ENCODE measurements at places on chromosomes 5 and 9. TPM values are rescaled to one million over a fixed set of nuclear protein-coding genes. Genes with fewer than 3 reads are reported as not detected.

The LCP2 gene
- total RNA-seq, result 1.9 TPM

The NR2F1-AS1 gene
- total RNA-seq, result 0.85 TPM

The PCDHB4 gene
- total RNA-seq, result 2.0 TPM

The SVEP1 gene
- total RNA-seq, result 8.4 TPM

The PLPP7 gene
- 395 TPM for total RNA-seq

The KIF4B gene
- 0.16 TPM for total RNA-seq

The TAL2 gene
- not detected for total RNA-seq

All from gastrocnemius medialis (tissue), 4 donors.